ENCODE measurements at places on chromosomes 13 and 19. TPM values are rescaled to one million over a fixed set of nuclear protein-coding genes. Genes with fewer than 3 reads are reported as not detected.

The POGLUT2 gene
- total RNA-seq, result 21.8 TPM

The ZNF726 gene
- total RNA-seq, result 20.1 TPM

The MED16 gene
- 25.1 TPM for total RNA-seq

The KLK3 gene
- not detected for total RNA-seq

The GPR4 gene
- 0.04 TPM for total RNA-seq

The LATS2 gene
- total RNA-seq, result 21.6 TPM

The ERFL gene
- total RNA-seq, result not detected

The ZNF260 gene
- 3.9 TPM for total RNA-seq

The RELB gene
- 22.0 TPM for total RNA-seq

The ARHGEF7 gene
- 32.9 TPM for total RNA-seq

The ZNF136 gene
- total RNA-seq, result 11.6 TPM

The NANOS3 gene
- total RNA-seq, result not detected

The NCR1 gene
- total RNA-seq, result 0.72 TPM

Measured in A375 (cell line).